Activated CD4-positive, alpha-beta memory T cell treated with anti-CD3 and anti-CD28 coated beads, Interleukin-2, amount 10 ng/mL, durations not matched to agents 7 days and 5 days (primary cell): ENCODE measurements at places on chromosomes 4 and X. TPM values are rescaled to one million over a fixed set of nuclear protein-coding genes. Genes with fewer than 3 reads are reported as not detected.

GRCh38 chr4:13455411-13455810 lies 28.7 kb downstream of the RAB28 start:
- no peak for DNase-seq

GRCh38 chr4:40241026-40241425 lies 44.2 kb downstream of the RHOH start:
- DNase-seq = no peak

GRCh38 chr4:108168160-108168670 lies 517 bp downstream of the LEF1 start:
- peak; percentile 35 for DNase-seq

- no peak for DNase-seq
Observed at GRCh38 chr4:89915937-89916336, 21.3 kb downstream of the MMRN1 start.

DNA sequence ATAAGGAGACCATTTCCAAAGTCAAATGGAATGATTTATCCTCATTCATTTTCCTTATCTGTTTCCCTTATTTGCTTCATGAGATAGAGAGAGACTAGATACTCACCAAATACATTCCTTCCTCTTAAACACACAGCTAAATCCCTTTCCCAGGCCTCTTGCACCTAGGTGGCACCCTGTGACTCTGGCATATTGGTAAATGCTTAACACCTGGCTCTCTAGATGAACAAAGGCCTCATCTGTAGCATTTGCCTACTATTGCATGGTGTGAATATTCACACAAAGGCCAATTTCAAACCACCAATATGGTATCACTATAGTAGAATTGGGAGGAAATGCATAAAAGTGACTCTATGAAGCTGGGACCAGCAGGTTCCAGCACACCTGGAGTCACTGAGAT lies 22.1 kb upstream of the SLC10A4 start:
- no peak for DNase-seq

DNA sequence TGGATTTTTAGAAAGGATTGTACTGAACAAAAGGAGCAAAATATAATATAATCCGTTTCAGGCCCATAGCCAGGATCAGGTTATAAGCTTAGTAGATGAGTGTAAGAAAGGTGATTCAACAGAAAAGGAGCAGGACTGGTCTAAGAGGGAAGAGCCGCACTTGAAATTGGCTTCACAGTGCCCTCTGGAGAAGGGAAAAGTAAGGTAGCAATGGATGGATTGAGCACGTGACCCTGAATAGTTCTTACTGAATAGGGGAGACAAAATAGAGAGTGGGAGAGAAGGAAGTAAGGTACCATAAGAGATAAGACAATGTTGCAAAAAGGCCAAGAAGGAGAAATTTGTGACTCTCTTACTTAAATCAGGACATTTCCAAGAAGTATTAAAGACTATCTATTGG lies 15.6 kb downstream of the CXorf66 start:
- DNase-seq = no peak

DNA sequence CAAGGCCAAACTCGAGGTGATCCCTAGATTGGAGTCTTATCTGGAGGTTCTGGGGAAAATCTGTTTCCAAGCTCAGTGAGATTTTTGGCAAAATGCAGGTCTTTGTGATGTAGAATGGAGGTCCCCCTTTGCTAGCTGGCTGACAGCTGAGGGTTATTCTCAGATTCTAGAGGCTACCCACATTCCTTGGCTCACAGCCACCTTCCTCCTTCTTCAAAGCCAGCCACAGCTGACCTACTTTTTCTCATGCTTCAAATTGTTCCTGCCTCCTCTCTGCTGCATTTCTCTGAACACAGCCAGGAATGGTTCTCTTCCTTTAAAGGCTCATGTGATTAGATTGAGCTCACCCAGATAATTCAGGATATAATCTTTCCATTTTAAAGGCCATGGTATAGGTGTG lies 86.9 kb downstream of the VCX3A start:
- DNase-seq = no peak

TLR8 gene
- total RNA-seq = not detected

ADRA2C gene
- total RNA-seq = not detected

EXOC1L gene
- not detected for total RNA-seq

OPRPN gene
- not detected for total RNA-seq

CENPU gene
- total RNA-seq = 69.6 TPM

ASMT gene
- 0.48 TPM for total RNA-seq

TRIM75 gene
- total RNA-seq = not detected
